ENCODE measurements at places on chromosomes 13 and 19.

GRCh38 chr13:84446972-84447639 lies 564.8 kb upstream of the SLITRK1 start:
- no peak for DNase-seq

DNA sequence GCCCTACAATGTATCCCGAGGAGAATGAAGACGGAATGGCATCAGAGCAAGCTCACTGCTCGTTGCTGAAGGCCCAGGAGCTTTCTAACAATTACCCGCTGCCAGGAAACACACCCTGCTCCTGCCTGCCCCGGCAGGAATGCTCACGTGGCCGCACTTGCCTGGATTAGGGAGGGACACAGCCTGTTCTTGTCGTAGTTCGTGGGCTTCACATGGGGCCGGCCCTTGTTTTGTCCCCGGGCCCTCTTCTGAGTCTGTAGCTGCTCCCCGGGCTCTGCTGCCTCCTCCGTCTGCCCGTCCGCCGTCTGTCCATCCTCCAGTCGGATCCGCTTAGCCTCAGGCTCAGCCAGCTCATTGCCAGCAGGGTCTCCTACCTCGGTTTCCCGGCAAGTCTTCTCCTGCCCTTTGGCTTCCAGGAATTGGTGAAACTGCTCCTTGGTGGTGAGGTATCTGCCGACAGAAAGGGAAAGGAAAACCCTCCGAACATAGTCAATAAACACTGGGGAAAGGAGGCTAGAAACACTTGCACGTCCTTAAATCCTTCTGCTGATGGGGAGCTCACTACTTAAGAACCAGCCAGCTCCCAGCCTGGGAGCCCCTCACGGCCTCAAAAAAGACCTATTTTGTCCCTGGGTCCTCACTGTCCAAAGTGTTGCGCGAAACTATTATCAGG lies 941 bp downstream of the DUS3L start:
- no peak for DNase-seq

DNA sequence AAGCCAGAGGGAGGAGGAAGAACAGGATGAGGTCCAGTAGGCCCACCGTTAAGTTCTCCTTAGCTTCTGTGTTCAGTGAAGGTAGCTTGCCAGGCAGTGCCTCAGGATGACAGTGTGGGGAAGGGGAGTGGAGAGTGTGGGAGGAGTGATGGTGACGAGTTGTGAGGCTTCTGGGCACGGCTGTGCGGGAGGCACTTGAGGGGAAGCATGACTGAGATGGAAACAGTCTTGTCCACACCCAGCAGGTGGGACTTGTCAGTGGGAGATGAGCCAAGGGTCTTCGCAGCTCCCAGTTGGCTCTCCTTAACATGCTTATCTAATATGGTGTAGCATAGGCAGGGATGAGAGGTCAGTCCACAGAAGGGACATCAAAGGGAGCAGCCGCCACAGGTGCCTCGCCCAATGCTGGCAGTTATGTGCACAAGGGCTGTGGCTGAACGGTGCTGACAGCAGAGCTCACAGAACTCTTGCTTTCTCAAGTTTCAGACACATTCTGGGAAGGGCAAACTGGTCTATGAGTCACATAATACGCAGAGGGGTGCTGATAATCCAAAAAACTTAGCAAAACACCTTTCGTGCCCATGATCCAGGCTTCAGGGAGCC lies 47.5 kb downstream of the OXGR1 start:
- DNase-seq: no peak

- no peak for DNase-seq
These were observed 735 bp downstream of the BRSK1 start for GRCh38 chr19:55284405-55285058.

DNA sequence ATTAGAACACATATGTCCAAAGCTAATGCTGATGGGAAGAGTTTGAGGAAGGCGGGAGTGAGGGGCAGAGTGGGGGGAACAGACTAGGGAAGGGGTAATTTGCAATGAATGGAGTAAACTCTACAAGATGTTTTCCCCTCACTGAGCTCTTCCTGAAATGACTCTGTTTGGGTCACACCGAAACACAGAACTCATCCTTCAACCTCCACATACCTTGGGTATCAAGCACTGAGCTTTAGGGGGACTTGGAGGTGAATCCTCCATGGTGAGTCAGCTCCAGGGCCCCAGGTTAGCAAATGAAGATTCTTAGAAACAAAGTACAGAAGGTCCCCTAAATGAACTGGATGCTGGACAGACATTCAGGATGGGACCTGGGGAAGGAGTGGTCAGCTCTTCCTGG lies 1.3 kb upstream of the SIGLEC10 start:
- no peak for DNase-seq

DNA sequence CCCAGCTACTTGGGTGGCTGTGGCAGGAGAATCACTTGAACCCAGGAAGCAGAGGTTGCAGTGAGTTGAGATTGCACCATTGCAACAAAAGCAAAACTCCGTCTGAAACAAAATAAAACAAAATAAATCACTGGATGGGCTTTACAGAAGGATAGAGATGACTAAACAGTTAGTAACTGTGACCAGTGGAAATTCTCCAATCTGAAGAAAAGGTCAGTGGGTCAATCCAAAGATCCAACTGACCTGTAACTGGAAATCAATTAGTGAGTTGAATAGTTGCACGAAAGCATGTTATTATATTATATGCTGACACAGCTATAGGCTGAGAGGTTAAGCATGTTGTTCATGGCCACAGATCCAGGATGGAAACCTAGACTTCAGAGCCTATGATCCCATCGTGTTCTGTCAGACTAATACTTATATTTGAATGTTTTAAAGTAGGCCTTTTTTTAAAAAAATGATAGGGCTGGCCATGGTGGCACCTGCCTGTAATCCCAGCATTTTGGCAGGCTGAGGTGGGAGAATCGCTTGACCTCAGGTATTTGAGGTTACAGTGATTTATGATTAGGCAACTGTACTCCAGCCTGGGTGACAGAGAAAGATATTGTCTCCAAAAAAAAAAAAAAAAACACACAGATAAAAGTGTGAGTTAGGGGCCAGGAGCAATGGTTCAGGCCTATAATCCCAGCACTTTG lies 1.4 kb downstream of the ECH1 start:
- DNase-seq: no peak

- DNase-seq: no peak
These were observed 9.5 kb downstream of the B3GLCT start for GRCh38 chr13:31209172-31209840.

GRCh38 chr19:43811837-43812236 lies 9.6 kb upstream of the LYPD5 start:
- DNase-seq: no peak

- no peak for DNase-seq
These were observed 9.9 kb upstream of the RCBTB2 start for GRCh38 chr13:48542581-48543341.

DNA sequence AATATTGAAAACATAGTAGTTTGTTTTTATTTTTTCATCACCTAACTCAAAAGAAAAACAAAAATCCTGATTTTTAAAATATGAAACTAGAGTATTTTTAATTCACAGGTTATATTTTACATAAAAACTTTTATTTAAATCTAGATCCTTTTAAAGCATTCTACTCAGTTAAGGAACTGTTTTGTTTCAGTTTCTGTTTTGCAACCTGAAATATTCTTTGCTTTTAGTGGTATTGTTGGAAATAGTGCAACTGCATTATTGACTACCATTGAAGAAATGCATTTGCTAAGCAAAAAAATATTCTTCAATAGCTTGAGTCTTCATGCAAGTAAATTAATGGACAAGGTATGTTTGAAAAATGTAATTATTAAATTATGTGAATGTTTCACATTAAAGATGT lies 43.8 kb downstream of the COG6 start:
- no peak for DNase-seq

DNA sequence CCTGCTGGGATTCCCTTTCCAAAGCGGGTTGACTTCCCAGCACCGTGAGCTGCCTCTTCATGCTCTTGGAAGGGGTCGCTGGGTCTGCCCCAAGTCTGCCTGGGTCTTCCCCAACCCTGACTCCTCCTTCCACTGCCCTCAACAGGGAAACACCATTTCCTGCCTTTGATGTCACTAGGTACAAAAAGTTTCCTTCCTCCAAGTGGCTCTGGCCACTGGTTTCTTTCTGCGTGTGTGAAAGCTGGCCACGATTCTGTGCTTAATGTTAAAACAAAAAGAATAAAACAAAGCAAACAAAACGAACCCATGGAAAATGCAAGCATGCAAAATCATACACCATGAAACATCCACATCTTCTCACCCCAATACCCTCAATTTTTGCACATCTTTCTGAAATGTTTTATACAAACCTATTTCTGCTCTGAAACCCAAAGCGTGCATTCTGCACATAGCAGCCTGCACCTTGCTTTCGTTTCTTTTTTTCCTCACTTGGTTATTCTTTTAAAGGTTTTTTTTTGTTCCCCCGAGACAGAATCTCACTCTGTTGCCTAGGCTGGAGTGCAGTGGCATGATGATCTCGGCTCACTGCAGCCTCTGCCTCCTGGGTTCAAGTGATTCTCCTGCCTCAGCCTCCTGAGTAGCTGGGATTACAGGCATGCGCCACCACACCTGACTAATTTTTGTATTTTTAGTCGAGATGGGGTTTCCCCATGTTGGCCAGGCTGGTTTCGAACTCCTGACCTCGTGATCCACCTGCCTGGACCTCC lies 12.5 kb upstream of the TNFSF9 start:
- DNase-seq: no peak

DNA sequence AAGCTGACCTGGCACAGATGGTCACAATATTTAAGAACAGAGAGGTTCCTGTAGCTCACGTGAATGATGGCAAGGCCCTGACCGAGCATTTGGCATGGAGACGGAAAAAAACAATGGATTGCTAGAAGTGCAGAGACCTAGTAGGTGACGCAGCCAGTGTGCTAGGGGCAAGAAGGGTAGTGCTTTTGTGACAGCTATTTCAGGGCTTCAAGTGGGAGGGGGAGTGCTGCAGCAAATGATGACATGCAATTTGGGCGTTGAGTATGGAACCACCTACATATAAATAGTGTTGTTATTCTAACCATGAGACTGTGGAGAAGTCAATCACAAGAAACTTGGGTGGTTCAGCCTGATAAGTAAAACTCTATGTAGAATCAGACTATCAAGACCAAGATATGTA lies 65.7 kb upstream of the IL17D start:
- no peak for DNase-seq

All from NCI-H1930 (cell line).